Brain microvascular endothelial cell (primary cell): ENCODE measurements at places on chromosomes 16 and 17.

DNA sequence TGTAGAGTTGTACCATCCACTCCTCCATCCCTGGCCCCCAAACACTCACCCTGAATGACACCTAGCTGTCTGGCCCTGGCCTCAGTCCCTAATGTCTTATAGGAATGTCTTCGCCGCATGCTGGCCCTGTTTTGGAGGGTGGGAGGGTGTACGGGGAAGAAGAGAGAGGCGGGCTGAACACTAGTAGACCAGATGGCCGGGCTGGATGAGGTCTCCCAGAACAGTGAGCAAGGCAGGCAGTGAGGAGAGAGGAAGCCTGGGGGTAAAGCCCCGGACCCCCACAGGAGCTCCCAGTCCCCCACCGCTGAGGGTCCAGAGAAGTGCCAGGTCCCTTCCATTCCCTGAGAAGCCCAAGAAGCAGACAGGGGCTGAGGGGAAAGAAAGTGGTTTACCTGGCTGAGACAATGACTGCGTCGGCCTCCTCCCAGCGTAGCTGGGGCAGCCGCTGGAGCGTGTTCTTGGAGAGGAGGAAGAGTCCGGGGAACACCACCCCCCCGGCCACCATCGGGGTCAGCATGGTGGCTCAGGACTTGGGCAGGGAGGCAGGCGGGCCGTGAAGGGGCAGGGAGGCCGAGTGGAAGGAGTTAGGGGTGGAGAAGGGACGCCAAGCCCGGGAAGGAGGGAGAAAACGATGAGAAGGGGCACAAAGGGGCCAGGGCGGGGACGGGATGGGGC is 923 bp downstream of the TLCD3B start:
- DNase-seq: no peak

- DNase-seq: no peak
Observed at GRCh38 chr17:33696102-33696501, 403.0 kb upstream of the ASIC2 start.

DNA sequence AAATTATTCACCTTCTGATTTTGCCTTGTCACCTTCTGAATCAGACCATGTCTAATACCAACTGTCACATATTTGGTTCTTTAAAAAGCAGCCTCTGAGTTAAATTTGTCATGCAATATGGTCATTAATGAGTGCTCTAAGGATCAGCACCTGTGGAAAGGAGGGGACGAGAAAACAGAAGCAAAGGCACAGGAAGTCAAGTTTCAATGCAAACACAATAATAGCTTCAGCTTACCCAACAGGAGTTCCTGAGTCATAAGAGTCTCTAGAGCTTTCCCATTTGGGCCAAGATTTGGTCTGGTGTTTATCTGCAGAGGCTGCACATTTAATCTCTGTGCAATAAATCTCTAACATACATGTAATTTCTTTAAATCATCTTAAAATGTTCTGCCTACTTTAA is 889.8 kb downstream of the CDH8 start:
- no peak for DNase-seq

DNA sequence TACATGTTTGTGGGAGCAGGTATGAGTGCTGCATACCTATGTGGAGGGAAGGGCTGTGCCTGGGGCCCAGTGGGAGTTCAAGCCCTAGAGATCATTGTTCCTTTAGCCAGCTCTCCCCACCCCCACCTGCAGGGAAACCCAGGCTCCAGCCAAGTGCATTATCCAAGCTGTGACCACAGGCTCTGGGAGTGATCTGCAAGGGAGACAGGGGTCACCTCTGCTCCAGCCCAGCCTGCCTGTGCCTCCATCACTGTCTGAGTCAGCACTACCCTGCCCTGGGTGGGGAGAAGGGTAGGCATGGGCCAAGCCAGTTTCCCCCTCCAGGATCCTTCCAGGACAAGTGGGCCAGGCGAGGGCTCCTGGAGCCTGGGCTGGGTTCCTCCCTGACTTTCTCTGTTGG is 32.1 kb upstream of the SBK1 start:
- DNase-seq: no peak

GRCh38 chr17:61280338-61280737 is 119.3 kb upstream of the TBX2 start:
- no peak for DNase-seq

DNA sequence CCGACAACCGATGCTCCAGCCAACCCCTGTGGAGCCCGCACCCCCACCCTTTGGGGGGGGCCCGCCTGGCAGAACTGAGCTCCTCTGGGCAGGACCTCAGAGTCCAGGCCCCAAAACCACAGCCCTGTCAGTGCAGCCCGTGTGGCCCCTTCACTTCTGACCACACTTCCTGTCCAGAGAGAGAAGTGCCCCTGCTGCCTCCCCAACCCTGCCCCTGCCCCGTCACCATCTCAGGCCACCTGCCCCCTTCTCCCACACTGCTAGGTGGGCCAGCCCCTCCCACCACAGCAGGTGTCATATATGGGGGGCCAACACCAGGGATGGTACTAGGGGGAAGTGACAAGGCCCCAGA is 17.9 kb downstream of the NGFR start:
- DNase-seq: no peak

- DNase-seq: peak; percentile 1
Observed at GRCh38 chr16:10616756-10617640, 36.6 kb upstream of the EMP2 start.

DNA sequence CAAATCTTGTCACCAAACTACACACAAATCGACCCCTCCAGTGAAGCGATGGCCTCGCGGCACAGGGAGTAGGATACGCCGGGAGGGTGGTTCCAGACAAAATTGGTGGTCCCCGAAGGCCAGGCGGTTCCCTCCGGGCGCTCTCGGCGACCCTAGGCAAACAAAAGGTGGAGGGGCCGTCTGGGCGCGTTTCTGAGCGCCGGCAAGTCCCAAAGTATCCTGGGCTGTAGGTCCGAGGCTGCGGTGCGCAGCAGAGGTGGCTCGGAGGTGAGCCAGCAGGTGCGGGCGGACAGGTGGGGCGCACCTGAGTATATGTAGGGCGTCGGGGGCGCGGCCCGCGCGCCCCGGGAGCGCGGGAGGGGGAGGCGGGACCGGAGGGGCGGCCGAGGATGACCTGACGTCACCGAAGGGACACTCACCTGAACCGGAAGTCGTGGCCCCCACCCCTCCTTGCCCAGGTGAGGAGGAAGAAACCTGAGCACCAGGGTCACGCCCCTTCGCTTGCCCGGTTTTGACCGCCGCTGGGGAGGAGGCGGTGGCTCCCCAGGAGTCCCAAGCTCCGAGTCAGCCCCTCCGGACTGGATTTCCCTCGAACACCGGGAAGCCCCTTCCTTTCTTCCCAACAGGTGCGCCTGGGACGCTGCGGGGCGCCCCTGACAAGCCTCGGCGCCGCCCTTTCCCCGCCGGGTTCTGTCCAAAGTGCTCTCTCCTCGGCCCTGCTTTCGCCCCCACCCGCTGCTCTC is at the start of gene CLDN7:
Gene CLDN7, minus strand, starts transcription at position 287 of the 743 bp plus-strand sequence. CDS start 435 bp downstream, outside the sequence.
- DNase-seq: no peak

DNA sequence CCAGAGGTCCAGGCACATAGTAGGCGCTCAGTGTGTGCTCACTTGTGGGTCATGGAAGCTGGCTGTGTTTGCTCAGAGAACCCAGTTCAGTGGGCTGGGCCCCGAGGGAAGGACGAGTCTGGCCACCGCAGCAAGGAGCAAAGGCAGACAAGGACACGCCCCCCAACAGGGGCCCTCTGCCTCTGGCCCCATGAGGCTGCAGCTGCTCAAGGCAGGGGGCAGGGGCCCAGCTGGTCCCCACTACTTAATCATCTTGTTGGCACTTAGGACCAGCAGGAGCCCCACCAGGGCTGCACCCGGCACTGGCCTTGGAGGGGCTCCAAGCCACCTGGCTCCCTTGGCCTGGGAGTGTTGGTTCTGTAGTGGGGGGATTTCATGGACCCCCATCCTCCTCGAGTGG is 16.1 kb downstream of the KCNJ12 start:
- no peak for DNase-seq
